Articular chondrocyte of knee joint (primary cell): ENCODE measurements at places on chromosomes 2 and 18. TPM values are rescaled to one million over a fixed set of nuclear protein-coding genes. Genes with fewer than 3 reads are reported as not detected.

Gene REG1B
- not detected in 2 replicates for total RNA-seq

Gene NLRC4
- total RNA-seq = not detected in 2 replicates

Gene SNED1
- total RNA-seq = 52.8 and 59.3 TPM in 2 replicates

Gene MBP
- total RNA-seq = 4.3 and 17.1 TPM in 2 replicates

Gene TMEM150A
- 8.1 and 9.4 TPM in 2 replicates for total RNA-seq

Gene CCDC74A
- total RNA-seq = 6.9 and 12.6 TPM in 2 replicates

Gene FIGN
- total RNA-seq = 1.5 and 2.2 TPM in 2 replicates

Gene CCDC195
- not detected in 2 replicates for total RNA-seq

Gene RAB27B
- total RNA-seq = 9.9 and 27.6 TPM in 2 replicates

Gene TWIST2
- 6.9 and 9.2 TPM in 2 replicates for total RNA-seq

Gene NUP35
- total RNA-seq = 10.3 and 10.8 TPM in 2 replicates

Gene REEP1
- total RNA-seq = 0.43 and 0.52 TPM in 2 replicates

Gene CAMKMT
- 10.1 and 12.0 TPM in 2 replicates for total RNA-seq

Gene RFX8
- 9.0 and 14.4 TPM in 2 replicates for total RNA-seq

Gene PRSS56
- total RNA-seq = not detected in 2 replicates

Gene SLC23A3
- total RNA-seq = 1.8 and 2.2 TPM in 2 replicates

Gene CNGA3
- total RNA-seq = 0.43 TPM in 1 of 2 replicates, not detected in the other

Gene ATP6V1C2
- 0.13 TPM in 1 of 2 replicates, not detected in the other for total RNA-seq

Gene TCF23
- total RNA-seq = under 0.01 TPM in 2 replicates

Gene UCN
- total RNA-seq = 0.39 and 1.4 TPM in 2 replicates

Gene DSG1
- total RNA-seq = not detected in 2 replicates

Gene OST4
- 201 and 215 TPM in 2 replicates for total RNA-seq

Gene NEU2
- not detected in 2 replicates for total RNA-seq

Gene ACMSD
- total RNA-seq = not detected in 2 replicates

Gene SERPINB10
- not detected in 2 replicates for total RNA-seq

Gene CGREF1
- total RNA-seq = 6.9 and 15.8 TPM in 2 replicates

Gene HJURP
- 9.7 and 18.8 TPM in 2 replicates for total RNA-seq

Gene IL1A
- total RNA-seq = not detected in 2 replicates

Gene ASB18
- total RNA-seq = not detected in 2 replicates

Gene ANO7
- 0.97 and 1.2 TPM in 2 replicates for total RNA-seq

Gene FAHD2B
- total RNA-seq = 6.3 and 9.3 TPM in 2 replicates

Gene STPG4
- 0.32 and 0.52 TPM in 2 replicates for total RNA-seq

Gene TLX2
- 0.11 and 0.13 TPM in 2 replicates for total RNA-seq

Gene PARD6G
- total RNA-seq = 0.91 and 1.6 TPM in 2 replicates

Gene ANKRD30B
- under 0.01 TPM in 1 of 2 replicates, not detected in the other for total RNA-seq

Gene C2orf72
- 0.65 and 2.1 TPM in 2 replicates for total RNA-seq

Gene TUBA4B
- total RNA-seq = not detected in 2 replicates

Gene DYSF
- 0.78 and 2.3 TPM in 2 replicates for total RNA-seq

Gene PIEZO2
- total RNA-seq = 268 and 271 TPM in 2 replicates

Gene LDLRAD4
- total RNA-seq = 3.1 and 3.4 TPM in 2 replicates

Gene PLCL1
- total RNA-seq = 0.39 and 0.65 TPM in 2 replicates

Gene FAM237A
- total RNA-seq = not detected in 2 replicates

Gene MTCL1
- total RNA-seq = 32.8 and 37.2 TPM in 2 replicates

Gene PROM2
- total RNA-seq = 0.26 and 0.32 TPM in 2 replicates

Gene CNDP2
- 34.8 and 35.1 TPM in 2 replicates for total RNA-seq

Gene CREG2
- under 0.01 and 0.22 TPM in 2 replicates for total RNA-seq

Gene RPRM
- total RNA-seq = not detected in 2 replicates
